ENCODE measurements at places on chromosomes 16 and 17.

DNA sequence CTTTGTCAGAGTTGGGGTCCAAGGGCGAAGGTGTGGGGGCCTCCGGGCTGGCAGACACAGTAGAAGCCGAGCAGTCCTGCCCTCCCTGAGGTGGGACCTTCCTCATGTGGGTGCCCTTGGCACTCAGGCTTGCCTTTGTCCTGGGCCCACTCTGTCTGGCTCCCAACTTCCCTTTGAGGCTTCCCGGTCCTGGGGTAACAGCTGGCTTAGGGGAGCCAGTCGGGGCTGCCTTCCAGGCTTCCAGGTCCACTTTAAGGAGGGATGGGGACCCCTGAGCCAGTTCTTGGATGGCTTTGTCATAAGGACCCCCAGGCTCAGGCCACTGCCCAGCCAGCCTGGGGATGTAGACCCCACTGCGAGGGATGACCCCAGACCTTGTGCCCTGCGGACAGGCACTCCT is 7.8 kb downstream of the GAS2L2 start:
- DNase-seq: no peak

DNA sequence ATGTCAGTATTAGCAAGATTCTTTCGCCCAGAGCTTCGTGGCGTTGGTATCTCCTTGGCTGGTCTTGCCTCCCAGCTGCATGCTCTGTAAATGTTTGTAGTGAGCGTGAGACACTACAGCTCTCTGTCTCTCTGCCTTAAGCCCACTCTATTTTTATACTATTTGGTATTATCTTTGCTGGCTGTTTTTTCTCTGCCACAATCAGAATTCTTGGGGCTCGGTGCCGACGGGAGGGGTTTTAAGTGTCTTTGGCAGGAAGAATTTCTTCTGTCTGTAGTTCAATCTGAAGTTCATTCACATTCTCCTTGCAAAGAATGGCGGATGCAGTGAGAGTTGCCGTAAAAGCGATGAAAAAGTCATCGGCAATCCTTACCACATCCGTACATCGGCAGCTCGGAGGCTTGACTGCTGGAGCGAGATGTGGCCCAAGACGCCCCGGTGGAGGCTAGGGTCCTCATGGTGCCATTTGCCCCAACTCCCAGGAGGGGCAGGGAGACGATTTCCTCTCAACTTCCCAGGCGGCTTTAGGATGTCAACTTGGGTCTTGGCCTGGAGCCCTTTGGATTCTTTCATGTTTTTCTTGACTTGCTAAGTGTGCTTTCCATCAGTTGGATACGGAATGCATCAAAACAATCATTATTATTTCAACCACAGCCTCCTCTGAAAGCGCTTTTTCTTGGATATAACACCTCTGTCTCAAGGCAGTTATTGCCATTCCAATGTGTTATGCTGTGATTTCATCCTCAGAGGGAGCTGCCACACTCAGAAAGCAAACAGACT is 132.3 kb upstream of the SDK2 start:
- DNase-seq: no peak

DNA sequence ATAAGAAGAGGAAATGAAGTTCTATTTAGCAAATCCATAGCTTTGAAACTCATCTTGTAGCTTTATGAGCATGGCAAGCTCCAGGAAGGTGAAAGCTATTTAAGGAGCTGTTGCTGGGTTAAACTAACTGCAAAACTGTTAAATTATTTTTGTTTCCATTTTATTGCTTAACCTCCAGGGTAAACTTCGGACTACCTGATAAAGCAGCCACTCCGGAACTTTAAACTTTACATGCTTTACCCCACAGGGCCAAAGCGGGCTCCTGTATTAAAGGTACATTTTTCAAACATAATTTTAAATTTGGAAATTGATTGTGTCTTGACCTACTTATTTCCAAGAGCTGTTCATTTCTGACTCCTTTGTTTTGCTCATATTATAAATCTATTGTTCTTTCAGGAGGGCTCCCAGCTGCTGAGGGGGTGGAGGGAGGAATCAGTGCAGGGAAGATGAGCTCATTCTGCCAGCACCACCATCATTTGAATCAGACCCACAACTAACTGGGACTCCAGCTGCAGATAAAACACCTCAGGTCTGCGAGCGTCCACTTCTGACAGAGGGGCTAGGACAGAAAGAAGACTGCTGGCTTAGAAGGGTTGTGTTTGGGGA is 157.9 kb downstream of the IRX3 start:
- no peak for DNase-seq

DNA sequence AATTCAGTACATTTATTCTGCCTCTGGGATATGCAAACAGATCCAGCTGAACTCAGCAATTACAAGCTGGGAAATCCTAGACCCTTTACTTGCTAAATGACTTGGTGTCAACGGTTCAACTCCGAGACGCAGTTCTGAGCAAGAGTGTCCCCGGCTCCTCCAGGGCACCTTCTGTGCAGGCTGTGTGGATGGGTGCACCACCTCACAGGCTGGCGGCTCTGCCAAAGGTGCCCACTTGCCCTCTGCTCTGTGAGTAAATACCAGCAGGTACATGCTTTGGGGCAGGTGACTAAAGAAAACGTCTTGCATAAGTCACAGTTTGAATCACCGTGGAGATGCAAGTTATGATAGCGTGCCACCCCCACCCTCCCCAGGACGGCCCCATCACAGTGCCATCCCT is 23.3 kb downstream of the MAP1LC3B start:
- no peak for DNase-seq

DNA sequence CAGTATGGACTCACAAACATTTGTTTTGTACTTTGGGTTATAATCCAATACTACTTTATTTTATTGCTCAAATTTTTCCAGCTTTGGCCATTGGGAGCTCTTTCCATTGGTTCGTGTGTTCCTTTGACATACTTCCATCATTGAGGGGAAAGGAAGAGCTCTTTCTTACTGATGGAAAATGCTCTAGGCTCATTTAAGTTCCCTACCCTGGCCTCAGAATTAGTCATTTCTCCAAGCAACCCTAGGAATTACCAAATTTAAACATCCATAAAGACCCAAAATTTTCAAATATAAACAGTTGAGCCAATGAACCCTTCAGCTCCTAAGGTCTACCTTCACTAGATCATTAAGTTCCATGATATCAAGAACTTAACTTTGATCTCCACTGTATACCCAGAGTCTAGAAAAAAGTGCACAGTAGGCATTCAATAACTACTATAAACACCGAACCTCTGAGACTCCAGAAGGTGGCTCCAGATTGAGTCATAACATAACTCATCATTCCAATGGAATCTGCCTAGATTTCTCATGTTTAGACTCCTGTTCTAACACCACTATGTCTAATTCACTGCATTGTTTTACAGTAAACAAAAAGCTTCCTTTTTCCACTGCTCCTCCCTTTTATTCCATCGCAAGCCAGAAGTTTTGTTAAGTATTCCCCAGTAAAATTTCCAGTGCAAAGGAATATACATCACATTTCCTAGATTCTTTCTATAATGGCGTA is 39.0 kb downstream of the SMURF2 start:
- DNase-seq: peak; percentile 23

DNA sequence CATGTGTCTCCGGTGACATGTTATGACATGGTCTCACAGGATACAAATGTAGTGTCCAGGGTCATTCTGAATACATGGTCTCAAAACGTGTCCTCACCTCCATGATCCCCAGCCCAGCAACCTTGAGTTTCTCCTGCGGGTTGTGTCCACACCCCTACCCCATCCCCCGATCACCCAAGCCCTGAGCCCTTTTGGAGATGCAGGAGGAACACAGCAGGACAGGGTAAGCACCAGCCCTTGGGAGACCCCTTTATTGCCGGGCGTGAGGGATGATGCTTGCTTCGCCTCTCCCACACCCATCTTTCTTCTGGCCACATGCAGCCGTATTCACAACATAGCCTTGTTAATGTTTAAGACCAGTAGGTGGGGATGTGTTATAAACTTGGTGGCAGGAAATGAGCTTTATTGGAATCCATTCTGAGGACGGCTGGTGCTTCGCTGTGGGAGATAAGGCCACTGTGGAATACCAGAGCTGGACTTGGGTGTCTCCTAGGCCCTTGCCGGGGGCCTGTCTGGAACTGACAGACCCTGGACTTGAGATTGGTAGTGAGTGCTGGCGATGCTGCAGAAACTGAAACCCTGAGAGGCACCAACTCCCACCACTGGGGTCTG is 5.5 kb downstream of the TMEM132E start:
- no peak for DNase-seq

GRCh38 chr16:4382795-4383357 is 11.2 kb downstream of the VASN start:
- no peak for DNase-seq

All from foreskin melanocyte (primary cell).